ENCODE measurements at places on chromosomes 3 and 15.

GRCh38 chr3:101248736-101249135, 71.6 kb downstream of the IMPG2 start:
- DNase-seq = no peak

DNA sequence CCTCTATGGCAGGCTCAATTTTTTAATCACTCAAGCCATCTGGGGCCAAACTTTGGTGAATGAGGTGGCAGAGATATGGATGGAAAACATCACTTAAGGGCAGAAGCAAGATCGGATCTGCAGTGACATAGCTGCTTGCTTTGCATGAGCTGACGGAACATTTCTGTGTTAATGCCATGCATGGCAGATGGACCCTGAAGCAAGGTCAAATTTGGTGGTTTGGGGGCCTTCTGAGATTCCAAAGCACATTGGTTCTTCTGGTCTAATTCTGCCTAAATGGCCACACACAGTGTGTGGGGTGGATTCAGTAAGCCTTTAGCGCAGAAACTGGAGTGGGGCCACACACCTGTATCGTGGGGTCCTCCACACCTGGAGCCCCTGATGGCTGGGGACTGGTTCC, 38.3 kb upstream of the BCL2L10 start:
- no peak for DNase-seq

DNA sequence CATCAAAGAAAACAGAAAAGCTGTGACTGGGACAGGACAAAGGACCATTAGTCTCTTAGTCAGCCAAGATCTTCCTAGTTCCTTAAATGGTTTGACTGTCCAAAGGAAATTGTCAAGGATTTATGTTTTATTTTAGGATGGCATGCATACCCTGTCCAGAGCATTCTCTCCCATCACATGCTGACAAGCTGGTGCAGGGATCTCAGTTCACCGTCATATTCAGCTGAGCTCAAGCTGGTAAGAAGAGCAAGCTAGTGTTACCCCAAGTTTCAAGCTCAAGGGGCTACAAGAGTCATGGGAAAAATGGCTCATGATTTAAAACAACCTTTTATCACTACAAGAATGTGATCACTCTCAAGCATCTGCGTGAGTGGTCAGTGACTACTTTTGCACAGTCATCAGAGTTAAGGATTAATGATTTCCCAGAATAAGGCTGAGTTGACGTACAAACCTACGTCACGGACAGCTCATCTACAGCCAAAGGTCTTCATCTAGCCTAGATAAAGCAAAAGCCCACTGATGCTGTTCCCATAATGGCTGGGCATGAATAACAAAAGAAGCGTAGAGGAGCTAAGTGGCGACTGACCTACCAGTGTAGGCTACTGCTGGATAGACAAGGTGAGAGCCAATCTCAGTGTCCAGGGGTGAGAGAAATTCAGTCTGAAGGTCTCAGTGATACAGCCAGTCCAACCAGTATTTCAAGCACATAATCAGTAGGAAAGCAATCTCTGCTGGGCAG, 157.5 kb downstream of the GABRB3 start:
- DNase-seq = no peak

GRCh38 chr3:17039594-17039993, 154.8 kb downstream of the PLCL2 start:
- peak; percentile 63 for DNase-seq

GRCh38 chr3:113560831-113561623, 28.7 kb downstream of the SIDT1 start:
- DNase-seq = no peak

- DNase-seq = no peak
Observed at GRCh38 chr3:126781889-126782491, 78.0 kb downstream of the CHCHD6 start.

GRCh38 chr15:69045802-69046201, 31.3 kb downstream of the NOX5 start:
- no peak for DNase-seq

DNA sequence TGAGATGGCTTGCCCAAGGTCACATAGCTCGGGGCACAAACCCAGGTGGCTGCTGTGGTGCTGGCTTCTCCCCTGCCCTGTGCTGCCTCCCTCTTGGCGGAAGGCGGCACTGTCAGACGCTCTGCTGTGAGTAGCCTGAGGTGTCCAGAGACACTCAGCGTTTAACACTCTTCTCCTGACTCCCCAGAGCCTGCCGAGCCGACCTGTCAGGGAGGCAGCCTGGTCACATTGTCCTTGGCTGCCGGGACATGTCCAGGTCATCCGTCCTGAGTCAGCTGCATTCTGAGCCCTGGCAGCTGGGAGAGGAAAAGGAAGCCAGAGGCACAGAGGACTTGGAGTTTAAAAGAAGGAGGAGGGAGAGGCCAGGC, 4.7 kb downstream of the LMAN1L start:
- DNase-seq = no peak

GRCh38 chr15:35129361-35129760, 44.3 kb upstream of the NANOGP8 start:
- DNase-seq = no peak

- no peak for DNase-seq
Observed at GRCh38 chr3:151087648-151088047, 2.2 kb downstream of the MED12L start.

DNA sequence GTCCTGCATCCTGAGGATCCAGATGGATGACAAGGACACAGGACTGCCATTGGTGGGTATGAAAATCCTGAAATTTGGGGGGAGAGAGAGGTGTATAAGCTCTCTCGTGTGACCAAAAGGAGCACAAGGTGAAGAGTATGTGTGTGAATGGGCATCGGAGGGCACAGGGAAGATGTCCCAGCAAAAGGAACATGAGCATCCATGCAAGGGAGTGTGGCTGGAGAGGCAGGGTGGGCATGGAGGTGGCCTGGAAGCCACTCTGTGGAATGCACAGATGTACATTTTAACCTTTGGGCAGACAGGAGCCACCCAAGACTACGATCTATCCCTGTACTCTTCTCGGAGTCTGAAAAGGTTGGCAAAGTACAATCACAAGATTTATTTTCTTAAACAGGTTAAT, 54.5 kb downstream of the CAPN7 start:
- no peak for DNase-seq

- DNase-seq = peak; percentile 61
Observed at GRCh38 chr3:109257269-109257668, 59.0 kb downstream of the DPPA2 start.

DNA sequence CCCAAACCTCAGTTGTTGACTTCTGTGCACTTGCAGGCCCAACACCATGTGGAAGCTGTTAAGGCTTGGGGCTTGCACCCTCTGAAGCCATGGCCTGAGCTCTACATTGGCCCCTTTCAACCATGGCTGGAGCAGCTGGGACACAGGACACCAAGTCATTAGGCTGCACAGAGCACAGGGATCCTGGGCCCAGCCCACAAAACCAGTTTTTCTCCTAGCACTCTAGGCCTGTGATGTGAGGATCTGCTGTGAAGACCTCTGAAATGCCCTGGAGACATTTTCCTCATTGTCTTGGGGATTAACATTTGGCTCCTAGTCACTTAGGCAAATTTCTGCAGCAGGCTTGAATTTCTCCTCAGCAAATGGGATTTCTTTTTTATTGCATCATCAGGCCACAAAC, 1255.7 kb downstream of the ZPLD1 start:
- no peak for DNase-seq

GRCh38 chr3:21216598-21216997, 534.4 kb downstream of the ZNF385D start:
- peak; percentile 5 for DNase-seq

DNA sequence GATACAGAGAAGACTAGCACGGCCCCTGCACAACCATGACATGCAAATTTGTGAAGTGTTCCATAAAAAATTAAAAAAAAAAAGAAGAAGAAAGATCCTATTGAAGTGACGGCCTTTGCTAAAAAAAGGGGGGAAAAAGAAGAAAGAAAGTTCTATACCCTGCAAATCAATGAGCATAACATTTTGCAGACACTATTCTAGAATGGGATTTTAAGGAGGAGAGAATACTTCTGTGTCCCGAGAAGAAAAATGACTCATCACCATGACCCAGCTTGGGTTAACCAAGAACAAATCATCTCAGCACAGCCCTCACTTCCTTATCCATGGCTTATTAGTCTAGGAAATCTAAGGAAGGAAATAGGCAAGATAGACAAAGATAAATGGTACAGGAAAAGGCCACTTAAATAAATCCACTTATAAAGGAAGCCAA, 7.4 kb upstream of the SH3BP5 start:
- peak; percentile 39 for DNase-seq

- DNase-seq = no peak
Observed at GRCh38 chr3:27677565-27677964, 44.6 kb downstream of the EOMES start.

GRCh38 chr3:31688984-31689383, 156.3 kb downstream of the STT3B start:
- DNase-seq = no peak

GRCh38 chr3:51311055-51311454, 74.0 kb upstream of the MANF start:
- DNase-seq = peak; percentile 71

GRCh38 chr15:82942691-82943090, 9.8 kb downstream of the HOMER2 start:
- DNase-seq = no peak

DNA sequence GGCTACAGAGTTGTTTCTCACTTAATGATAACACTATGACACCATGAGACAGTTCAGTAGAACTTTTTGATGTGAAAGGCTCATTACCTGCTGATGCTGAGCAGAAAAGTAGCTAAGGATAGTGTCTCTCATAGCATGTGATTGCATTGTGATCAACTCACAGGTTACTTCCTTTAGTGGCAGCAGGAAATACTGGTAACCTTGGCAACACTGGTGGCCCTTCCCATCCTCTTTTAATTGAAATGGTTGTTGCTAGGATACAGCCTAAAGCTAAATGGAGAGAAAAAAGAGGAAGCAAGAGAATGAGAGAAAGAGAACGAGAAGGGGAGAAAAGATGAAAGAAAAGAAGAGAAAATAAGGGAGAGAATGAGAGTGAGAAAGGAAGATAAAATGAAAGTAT, 204.7 kb upstream of the GAP43 start:
- DNase-seq = no peak

- DNase-seq = no peak
Observed at GRCh38 chr3:106294121-106294520, 425.3 kb upstream of the CBLB start.

DNA sequence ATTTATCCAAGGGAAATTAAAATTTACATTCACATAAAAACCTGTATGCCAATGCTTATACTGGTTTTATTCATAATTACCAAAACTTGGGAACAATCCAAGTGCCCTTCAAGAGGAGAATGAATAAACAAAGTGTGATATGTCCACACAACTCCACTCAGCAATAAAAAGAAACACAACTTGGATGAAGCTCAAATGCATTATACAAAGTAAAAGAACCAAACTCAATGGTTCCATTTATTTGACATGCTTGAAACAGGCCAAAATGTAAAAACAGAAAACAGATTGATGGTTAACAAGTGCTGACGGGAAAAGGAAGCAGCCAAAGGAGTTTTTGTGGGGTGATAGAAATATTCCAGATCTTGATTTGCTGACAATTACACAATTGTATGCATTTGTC, 23.5 kb downstream of the OCA2 start:
- DNase-seq = no peak

DNA sequence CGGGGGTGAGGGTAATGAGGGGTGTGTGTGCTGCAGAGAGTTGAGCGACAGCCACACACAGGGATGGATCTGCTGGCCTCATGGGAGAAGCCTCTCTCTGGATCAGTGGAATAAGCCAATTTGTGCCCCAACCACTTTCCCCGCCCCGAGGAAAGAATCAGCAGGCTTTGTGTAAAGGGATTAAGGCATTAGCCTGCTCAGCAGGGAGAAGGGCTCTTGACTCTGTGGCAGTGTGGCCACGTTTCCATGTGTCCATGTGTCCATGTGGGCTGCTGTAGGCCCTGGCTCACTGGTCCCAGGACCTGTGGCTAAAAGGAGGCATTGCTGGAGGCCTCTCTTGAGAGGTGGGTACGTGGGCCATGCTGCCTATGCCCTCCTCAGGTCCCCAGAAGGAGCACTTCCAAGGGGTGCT, 104.7 kb downstream of the HMG20A start:
- no peak for DNase-seq

DNA sequence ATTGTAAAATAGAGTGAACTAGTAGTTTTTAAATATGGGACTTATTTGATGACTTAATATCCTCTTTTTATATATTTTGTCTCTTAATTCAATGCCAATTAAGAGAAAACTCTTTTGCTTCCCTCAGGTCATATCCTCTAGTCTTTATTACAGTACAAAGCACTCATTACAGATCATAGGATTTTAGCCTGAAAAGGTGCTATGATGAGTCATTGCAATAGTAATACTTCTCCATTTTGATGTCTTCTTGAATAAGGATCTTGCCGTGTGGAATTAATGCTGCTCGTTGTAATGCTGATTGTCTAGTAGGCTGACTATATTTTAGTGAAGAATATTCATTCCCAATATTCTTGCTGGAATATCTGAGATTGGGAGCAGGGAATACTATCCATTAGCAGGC, 612.2 kb upstream of the GOLIM4 start:
- no peak for DNase-seq

DNA sequence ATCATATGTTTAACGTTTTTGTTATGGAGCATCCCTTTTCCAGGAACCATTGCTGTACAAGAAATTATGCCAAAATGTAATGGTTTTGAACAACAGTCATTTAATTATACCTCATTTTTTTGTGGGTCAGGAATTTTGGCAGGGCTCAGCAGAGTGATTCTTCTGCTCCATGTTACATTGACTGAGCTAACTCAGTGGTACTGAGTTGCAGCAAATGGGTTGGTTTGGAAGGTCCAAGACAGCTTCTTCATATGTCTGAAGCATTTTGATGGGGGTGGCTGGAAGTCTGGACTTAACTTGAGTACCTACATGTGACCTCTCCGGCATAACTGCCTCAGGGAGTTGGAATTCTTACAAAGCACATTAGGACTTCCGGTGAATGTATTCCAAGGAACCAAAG, 26.0 kb upstream of the CMC1 start:
- DNase-seq = no peak

DNA sequence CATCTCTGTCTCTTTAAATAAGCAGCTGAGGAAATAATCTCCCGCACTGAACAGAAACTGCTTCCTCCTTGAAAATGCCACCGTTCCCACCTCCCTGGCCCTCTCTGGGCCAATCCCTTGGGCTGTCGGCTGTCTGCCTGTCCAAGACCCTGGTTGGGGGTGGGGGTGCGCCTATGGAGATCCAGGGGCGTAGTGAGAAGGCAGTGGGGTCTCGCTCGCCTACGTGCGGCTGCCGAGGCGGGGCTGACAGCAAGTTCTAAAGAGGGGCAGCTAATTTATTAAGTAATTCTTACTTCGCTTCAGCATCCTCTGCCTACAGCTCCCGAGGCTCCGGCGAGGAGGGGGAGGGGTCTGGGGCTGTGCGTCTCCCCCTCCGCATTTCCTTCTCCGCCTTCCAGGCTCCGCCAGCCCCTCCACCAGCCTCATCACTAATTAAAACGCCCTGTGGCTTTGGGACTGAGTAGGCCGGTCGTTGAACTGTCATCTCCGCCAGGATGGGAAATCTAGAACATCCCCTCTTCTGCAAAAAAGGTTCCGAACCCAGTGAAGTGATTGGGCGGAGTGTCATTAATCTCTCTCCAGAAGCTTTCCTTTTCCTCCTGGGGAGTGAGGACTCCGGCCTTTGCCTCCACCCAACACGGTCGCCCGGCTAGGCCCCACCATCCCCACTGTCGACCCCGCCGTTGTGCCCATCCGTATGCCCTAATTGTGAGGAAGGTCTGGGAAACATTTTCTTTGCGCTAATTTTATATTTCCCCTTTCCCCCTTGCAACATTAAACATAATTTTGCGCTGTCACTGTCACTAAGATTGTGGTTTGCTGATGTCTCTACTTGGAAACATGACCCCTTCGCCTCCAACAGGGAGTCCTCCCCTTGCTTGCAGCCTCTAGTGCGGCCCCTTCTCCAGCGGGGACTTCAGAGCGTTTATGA, 16.9 kb downstream of the NR2F2 start:
- no peak for DNase-seq

- no peak for DNase-seq
Observed at GRCh38 chr3:55402886-55403609, 84.1 kb downstream of the WNT5A start.

Data from hematopoietic multipotent progenitor cell treated with erythropoietin and hydrocortisone succinate and interleukin-3 and kit ligand, for 4 days (in vitro differentiated cells).